ENCODE measurements at places on chromosomes 6 and 20. TPM values are rescaled to one million over a fixed set of nuclear protein-coding genes. Genes with fewer than 3 reads are reported as not detected.

The TBC1D22B gene
- total RNA-seq: 8.7 TPM

The CCN6 gene
- total RNA-seq: not detected

The PBOV1 gene
- total RNA-seq: not detected

The SLC22A16 gene
- total RNA-seq: not detected

The OTOR gene
- total RNA-seq: not detected

The SLC17A3 gene
- not detected for total RNA-seq

The TGM2 gene
- 695 TPM for total RNA-seq

The FAM83C gene
- not detected for total RNA-seq

The JPH2 gene
- total RNA-seq: 78.3 TPM

The MAP7 gene
- 2.2 TPM for total RNA-seq

The LY6G5C gene
- total RNA-seq: 2.2 TPM

- DNase-seq: no peak
Measured at GRCh38 chr6:45795678-45796077, 220.0 kb downstream of the CLIC5 start.

GRCh38 chr20:47648943-47649342 lies 136.3 kb downstream of the SULF2 start:
- DNase-seq: no peak

- no peak for DNase-seq
Measured at GRCh38 chr20:9163251-9163650, 94.4 kb downstream of the PLCB4 start.

- no peak for DNase-seq
Measured at GRCh38 chr6:156396791-156397418, 380.3 kb upstream of the ARID1B start.

DNA sequence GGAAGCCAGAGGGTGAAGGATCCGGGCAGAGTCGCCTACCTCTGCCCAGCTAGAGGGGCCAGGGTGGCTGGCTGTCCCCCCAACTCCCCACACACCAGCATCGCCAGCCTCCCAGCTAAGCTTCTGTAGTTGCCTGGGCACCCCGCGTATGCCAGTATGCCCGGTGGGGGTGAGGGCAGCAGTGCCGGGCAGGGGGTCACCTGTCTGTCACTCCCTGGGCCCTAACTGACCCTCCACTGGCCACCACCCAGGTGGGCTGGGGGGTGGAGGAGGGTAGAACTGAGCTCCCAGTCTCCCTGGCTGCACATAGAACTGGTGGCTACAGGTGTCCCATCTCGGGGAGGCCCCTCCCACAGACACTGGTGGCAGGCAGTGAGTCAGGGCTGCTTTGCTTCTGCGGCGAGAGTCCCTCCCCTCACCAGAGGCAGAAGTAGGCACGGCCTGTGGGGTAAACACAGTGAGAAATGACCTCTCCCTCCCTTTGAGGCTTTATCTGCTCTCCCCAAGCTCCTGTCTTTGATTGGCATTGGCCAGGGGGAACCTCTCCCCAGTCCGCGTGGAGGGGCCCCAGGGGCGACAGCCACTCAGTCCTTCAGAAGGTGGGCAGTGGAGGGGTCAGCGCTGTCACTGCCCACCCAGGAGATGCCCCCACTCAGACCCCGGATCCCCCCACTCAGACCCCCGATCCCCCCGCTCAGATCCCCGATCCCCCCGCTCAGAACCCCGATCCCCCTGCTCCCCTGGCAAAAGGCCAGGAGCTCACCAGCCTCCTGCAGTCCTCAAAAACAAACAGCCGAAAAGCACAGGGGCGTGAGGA lies 2.5 kb downstream of the NTSR1 start:
- no peak for DNase-seq

DNA sequence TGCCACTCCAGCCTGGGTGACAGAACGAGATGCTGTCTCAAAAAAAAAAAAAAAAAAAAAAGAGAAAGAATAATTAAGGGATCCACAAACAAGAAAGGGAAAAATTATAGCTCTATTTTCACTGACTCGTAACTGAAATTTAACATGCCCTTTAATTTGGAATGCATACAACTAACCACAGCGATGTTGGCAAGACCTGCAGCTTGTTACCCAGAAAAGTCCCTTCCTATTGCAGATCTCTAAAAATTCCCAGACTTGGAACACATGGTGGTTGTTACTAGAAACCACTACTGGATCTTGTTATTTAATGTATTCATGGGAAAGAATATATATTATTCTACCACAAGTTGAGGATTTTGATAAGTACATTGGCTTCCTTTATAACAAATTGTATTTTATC lies 27.8 kb upstream of the SMIM28 start:
- no peak for DNase-seq

- no peak for DNase-seq
Measured at GRCh38 chr20:37946946-37947345, 44.0 kb downstream of the VSTM2L start.

DNA sequence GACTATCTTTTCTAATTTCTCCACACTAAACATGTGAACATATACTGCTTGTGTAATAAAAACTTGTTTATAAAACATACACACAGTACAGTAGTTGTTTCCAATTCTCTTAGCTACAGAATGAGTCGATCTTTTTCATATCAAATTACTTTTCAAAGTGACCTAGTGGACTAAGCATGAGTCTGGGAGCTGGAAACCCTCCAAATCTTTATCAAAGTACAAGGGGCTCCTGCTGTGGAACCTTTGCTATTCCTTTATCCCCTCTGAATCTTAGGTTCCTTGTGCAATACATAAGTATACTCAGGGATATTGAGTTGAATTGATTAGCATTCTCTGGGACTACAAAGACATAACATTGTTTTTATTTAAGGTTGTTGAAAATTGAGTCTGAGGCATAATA lies 48.7 kb upstream of the TAB2 start:
- DNase-seq: no peak

DNA sequence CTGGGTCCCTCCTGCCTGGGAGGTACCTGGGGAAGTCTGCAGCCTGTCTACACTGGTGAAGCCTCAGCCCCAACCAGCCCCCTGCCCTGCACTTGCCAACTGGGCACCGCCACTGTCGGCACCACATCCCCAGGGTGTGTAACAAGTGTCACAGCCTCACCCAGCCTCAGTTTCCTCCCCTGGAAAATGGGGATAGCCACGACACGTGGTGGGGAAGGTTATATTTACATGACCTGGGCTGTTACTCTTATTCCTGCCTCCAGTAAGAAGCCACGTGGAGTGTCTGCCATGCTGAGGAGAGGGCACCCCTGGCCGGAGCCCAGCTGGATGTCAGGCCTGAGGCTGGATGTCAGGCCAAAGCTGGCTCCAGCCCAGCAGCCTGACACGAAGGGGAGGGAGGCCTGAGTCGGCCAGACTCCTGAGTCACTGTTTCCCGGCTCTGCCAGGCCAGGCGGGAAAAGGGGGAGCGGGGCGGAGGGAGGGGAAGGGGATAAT lies 44.9 kb downstream of the SNAI1 start:
- peak; percentile 92 for DNase-seq

DNA sequence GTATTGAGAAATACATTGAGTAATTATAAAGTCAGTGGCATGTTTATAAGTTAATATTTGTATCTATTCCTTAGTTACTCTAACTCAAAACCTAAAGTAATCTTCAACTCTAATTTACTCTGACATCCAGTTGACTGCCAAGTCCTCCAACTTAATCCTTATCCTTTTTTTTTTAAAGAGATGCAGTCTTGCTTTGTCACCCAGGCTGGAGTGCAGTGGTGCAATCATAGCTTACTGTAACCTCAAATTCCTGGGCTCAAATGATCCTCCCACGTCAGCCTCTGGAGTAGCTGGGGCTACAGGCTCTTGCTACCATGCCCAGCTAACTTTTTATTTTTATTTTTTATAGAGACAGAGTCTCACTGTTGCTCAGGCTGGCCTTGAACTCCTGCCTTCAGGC lies 24.4 kb downstream of the PTPN1 start:
- no peak for DNase-seq

DNA sequence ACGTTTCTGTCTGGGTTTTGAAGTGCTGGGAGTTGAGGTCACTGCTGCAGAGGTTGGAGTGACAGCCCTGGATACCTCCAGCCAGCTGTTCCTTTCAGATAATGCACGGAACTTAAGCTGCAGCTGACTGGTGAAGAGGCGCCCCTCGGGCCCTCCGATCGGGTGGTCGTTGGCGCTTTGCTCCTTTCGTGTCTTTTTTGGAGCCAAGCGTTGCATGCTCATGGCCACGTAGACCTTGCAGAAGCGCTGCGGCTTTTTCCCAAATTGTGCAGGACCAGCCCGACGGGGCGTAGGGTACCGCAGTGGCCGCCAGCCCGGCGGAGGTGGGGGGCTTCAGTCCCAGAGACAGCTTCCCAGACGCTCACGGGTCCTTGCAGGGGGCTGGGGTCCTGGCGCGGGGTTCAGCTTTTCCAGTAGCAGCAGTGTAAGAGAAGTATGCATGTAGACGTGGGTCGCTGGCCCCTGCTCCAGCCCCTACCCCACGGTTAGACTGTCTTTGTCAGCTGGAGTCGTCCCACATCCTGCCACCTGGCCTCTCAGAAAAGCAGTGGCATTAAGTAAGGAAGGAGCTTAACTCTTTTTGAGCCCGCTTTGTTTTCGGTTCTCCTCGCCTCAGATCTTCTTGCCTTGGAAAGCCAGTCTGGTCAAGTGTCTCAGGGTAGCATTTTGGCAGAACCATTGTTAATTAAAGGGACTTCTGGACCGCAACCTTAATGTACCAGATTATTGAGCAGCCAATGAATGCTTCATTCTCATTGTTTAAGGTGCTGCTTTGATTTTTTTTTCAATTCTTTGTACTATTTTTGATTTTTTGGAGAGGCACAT lies 838 bp downstream of the TNFAIP3 start:
- no peak for DNase-seq

Measured in left cardiac atrium (tissue), 4 donors.